ENCODE measurements at places on chromosomes 1 and 21. TPM values are rescaled to one million over a fixed set of nuclear protein-coding genes. Genes with fewer than 3 reads are reported as not detected.

The CITED4 gene
- total RNA-seq = 16.0 TPM

The MAP3K7CL gene
- total RNA-seq = 15.3 TPM

The ZNF687 gene
- 11.7 TPM for total RNA-seq

GRCh38 chr1:15206418-15207030 lies 40.5 kb upstream of the FHAD1 start:
- no peak overlapping the region for H3K4me3 ChIP-seq
- no peaks in the 10 kb centered on the region for H3K36me3 ChIP-seq
- no peaks in the 10 kb centered on the region for H3K4me1 ChIP-seq
- DNase-seq = no peak

DNA sequence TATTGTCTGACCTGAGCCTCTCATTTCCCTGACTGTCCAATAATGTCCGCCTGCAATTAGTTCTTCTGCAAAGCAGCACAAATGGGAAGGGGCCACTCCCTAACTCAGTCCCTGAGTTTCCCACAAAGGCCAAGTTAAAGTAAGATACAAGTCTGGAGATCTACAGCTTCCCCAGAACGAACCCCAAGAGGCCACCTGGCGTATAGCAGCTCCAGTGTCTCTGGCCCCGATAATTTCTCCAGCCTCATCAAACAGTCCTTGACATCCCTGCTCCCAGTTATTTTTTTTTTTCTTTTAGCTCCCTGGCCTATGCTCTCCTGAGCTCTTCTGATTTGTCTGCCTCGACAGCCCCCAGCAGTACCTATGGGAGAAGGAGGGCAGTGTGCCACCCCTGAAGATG lies 8.1 kb upstream of the ACKR1 start:
- DNase-seq = no peak
- no peaks in the 10 kb centered on the region for H3K4me1 ChIP-seq
- H3K36me3 ChIP-seq = no peaks in the 10 kb centered on the region
- H3K27me3 ChIP-seq = peaks cover 9% of the 10 kb centered on the region
- H3K27ac ChIP-seq = no peak overlapping the region

DNA sequence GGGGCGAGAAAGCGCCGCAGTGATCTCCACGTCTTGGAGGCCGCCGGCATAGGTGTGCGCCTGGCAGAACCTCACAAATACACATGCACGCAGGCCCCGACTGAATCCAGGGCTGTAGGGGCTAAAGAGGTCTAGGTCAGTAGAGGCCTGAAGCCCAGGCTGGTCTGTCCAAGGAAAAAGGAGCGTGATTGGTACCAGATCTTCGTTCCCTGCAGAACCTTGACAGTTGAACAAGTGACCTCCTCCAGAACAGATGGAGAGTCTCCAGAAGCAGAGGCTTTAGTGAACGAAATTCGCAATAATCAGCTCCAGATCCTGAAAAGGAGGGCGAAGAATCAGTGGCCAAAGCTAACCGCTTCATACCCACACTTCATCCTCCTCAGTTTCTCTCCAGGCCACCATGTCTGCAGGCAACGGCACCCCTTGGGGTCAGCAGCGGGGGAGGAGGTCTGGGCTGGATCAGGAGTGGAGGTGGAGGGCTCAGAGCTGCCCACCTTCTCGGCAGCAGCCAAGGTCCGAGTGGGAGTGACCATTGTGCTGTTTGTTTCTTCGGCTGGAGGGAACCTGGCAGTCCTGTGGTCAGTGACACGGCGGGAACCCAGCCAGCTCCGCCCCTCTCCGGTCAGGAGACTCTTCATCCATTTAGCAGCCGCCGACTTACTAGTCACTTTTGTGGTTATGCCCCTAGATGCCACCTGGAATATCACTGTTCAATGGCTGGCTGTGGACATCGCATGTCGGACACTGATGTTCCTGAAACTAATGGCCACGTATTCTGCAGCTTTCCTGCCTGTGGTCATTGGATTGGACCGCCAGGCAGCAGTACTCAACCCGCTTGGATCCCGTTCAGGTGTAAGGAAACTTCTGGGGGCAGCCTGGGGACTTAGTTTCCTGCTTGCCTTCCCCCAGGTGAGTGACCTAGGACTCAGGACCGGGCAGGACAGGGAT lies 749 bp upstream of the PEX11B start:
- peak overlapping the region; percentile 98 for H3K4me3 ChIP-seq
- H3K36me3 ChIP-seq = peaks cover 3% of the 10 kb centered on the region
- no peaks in the 10 kb centered on the region for H3K27me3 ChIP-seq
- peaks cover 21% of the 10 kb centered on the region for H3K4me1 ChIP-seq
- peak overlapping the region; percentile 88 for H3K27ac ChIP-seq

DNA sequence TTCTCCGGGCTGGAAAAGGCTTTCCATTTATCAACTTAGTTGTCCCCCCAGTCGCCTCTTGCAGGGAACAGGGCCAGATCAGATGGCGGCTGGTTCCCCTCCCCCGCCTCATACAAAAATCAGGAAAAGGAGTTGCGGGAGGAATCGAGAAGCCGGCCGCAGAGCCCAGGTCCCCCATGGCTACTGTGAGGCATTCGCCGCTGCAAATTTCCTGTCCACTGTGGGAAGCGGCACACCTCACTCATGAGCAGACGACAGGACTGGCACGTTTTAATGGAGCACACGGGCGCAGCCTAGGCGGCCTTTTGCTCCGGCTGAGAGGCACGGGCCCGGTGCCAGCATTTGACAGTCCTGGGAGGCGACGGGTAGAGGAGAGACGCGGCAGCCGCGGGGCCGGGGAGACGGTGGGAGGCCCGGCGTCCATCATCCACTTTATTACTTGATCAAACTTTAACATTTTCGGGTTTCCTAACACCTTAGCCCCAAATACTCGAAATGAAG lies 1.1 kb downstream of the GNG4 start:
- H3K27ac ChIP-seq = no peak overlapping the region
- H3K4me3 ChIP-seq = peak overlapping the region; percentile 60
- H3K36me3 ChIP-seq = no peaks in the 10 kb centered on the region
- no peaks in the 10 kb centered on the region for H3K27me3 ChIP-seq

- H3K4me1 ChIP-seq = peaks cover 9% of the 10 kb centered on the region
- no peak for DNase-seq
- H3K36me3 ChIP-seq = peaks cover 6% of the 10 kb centered on the region
- H3K27me3 ChIP-seq = no peaks in the 10 kb centered on the region
- H3K27ac ChIP-seq = no peak overlapping the region
Observed at GRCh38 chr21:32281531-32281930, 2.7 kb upstream of the MIS18A start.

DNA sequence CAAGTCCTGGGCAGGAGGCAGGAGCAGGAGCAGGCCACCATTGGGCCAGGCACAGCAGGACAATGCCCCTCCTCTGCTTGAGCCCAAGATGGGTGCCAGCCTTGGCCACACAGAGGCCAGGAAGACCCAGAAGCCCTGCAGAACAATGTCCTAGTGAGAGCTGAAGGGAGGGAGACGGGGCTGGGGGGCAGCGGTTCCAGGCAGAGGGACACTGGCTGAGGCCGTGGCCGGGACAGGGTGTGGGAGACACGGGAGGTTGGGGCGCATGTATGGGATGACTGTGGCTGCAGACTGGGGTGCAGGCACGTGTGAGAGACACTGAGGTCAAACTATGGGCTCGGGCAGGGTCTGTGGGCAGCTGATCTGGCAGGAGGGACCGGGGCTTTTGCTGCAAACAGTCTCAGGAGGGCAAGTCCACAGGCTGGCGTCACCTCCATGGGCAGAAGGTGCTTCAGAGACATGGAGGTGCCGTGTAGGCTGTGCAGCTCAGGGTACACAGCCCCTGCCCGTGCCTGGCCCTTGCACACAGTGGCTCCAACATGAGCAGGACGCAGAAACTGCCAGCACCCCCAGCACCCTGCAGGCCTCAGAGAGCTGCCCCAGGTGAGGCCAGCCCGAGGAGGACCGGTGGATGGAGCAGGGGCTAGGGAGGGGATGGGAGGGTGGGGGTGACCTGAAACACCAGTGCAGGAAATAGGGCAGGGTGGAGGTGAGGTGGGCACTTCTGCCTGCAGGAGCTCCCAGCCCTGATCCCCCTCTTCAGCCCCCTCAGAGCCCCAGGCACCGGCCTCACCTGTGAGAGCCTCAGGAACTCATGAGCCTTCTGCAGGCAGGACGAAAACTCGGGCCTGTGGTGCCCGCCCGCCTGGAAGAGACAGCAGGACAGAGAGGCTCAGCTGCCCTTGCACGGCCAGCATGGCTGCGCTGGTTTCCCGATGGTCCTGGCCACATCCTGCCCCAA lies 19.5 kb downstream of the LSS start:
- peaks cover 93% of the 10 kb centered on the region for H3K36me3 ChIP-seq
- no peaks in the 10 kb centered on the region for H3K4me1 ChIP-seq
- no peaks in the 10 kb centered on the region for H3K27me3 ChIP-seq
- no peak overlapping the region for H3K27ac ChIP-seq

DNA sequence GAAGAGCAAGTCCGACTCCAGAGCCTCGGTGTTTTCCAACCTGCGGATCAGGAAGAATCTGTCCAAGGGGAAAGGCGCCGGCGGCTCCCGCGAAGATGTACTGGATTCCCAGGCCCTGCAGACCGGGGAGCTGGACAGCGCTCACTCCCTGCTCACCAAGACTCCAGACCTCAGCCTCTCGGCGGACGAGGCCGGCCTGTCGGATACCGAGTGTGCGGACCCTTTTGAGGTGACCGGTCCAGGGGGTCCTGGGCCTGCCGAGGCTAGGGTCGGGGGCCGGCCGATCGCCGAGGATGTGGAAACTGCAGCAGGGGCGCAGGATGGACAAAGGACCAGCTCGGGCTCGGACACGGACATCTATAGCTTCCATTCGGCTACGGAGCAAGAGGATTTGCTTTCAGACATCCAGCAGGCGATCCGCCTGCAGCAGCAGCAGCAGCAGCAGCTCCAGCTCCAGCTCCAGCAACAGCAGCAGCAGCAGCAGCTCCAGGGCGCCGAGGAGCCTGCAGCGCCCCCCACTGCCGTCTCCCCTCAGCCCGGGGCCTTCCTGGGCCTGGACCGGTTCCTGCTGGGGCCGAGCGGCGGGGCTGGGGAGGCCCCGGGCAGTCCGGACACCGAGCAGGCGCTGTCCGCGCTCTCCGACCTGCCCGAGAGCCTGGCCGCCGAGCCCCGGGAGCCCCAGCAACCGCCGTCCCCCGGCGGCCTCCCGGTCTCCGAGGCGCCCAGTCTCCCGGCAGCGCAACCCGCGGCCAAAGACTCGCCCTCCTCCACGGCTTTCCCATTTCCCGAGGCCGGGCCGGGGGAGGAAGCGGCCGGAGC lies 827 bp downstream of the FMN2 start:
- no peak overlapping the region for H3K27ac ChIP-seq
- no peaks in the 10 kb centered on the region for H3K4me1 ChIP-seq
- H3K4me3 ChIP-seq = peak overlapping the region; percentile 48
- H3K27me3 ChIP-seq = peaks cover 5% of the 10 kb centered on the region

DNA sequence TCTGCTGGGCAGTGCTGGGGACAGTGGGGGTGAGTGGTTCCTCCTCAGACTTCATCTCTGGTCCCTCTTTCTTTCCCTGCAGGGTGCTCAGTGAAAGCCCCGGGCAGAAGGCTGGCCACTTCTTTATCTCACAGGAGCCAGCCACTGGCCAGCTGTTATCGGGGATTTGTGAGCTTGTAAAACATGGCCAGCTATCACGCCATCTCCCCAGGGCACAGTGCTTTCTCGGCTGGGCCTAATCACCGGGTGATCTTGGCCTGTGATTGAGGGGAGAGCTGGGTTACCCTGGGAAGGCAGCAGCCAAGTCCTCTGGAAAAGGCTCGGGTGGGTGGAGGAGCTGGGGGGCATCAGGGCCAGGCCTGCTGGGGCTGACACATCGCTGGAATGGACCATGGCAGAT lies 83.0 kb downstream of the IGSF21 start:
- no peak overlapping the region for H3K27ac ChIP-seq
- peaks cover 5% of the 10 kb centered on the region for H3K27me3 ChIP-seq
- H3K4me1 ChIP-seq = no peaks in the 10 kb centered on the region
- no peak for DNase-seq
- no peaks in the 10 kb centered on the region for H3K36me3 ChIP-seq
- no peak overlapping the region for H3K4me3 ChIP-seq
